ENCODE measurements at places on chromosomes 7 and 10.

DNA sequence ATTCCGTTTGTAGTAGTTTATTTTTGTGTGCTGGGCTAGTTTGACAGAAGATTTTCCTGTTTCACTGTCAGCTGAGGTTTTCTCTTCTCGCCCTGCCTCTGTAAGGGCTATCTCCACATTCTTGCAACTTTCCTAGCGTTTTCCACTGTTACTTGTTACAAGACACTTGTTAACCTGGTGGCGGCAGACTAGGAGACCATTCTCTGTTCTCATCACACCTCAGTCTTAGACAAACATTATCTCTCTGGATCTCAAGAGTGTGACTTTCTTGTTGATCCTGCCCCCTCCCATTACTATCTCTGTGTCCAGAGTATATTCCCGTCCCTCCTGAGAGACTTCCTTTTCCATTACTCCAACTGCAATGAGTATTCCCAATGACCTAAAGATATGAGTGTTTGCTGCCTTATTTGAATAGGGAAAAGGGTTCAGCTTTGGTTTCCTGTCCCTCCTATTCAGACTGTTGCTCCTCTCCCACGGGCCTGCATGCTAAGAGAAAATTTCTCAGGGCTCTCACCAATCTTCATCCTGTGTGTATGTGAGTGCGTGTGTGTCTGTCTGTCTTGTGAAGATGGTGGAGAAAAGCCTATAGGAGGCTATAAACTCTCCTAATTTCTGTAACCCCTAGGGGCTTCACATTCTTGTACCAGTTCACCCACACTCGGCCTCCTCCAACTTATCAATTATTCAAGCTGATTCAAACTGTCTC lies 722.4 kb upstream of the POT1 start:
- no peak for DNase-seq

DNA sequence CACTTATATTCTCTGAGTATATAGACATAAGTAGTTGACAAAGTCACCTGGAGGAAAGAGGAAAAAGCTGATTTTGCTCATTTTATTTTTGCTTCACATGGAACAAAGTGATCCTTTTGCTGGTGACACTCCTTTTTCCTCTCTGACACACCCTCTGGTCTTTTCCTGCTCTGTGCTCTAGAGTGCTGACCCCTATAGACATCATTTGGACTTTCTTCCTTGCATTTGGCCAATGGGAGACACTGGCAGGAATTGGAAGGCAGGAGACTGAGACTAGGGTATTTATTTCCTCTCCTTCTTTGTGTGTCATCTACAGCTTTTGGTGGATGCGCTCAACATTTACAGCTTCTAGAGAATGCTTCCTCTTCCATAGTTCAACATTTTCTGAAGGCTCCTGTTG lies 1078.1 kb downstream of the SORCS1 start:
- no peak for DNase-seq

GRCh38 chr7:55081068-55081467 lies 62.3 kb downstream of the EGFR start:
- no peak for DNase-seq

DNA sequence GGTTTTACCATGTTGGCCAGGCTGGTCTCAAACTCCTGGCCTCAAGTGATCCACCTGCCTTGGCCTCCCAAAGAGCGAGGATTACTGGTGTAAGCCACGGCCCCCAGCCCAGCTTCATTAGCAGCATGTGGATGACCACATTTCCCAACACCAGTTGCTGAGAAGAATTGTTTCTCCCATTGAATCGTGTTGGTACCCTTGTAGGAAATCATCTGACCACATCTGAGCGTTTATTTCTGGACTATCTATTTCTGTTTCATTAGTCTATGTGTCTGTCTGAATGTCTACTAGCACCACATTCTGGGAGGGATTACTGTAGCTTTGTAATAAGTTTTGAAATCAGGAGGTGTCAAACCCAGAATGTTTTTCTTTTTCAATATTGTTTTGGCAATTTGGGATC lies 89.6 kb downstream of the LCOR start:
- no peak for DNase-seq

DNA sequence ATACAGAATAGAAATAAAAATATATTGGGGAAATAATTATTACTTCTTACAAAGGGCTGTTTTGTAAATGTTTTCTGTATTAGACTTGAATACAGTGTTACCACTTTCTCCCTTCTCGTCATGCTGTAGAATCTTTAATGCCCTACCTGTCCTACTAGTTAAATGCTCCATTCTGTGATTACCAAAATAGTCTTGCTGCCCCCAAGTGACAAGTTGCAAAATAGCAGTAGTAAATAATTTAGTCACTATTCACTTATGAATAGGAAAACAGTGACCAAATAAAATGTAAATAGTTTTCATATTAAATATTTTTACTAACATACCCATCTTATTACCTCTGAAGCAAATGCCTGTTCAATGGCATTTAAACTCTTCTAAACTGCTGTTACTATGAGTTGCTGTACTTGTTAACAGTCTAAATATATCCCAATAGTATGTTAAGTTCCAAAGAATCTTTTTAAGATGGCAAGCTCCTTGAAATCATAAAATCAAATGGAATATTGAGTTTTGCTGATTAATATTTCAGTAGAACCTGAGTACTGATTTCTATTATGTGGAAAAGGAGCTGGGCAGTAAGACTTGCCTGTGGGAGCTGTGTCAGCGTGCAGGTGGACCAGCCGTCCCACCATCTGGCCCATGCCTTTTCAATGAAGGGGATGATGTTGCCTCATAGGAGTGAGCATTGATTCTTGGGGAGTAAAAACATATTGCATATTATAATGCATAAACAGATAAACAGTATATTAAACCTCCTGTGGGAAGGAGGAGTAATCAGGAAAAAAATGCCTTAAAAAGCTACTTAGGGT lies 18.1 kb upstream of the OIT3 start:
- DNase-seq = no peak

DNA sequence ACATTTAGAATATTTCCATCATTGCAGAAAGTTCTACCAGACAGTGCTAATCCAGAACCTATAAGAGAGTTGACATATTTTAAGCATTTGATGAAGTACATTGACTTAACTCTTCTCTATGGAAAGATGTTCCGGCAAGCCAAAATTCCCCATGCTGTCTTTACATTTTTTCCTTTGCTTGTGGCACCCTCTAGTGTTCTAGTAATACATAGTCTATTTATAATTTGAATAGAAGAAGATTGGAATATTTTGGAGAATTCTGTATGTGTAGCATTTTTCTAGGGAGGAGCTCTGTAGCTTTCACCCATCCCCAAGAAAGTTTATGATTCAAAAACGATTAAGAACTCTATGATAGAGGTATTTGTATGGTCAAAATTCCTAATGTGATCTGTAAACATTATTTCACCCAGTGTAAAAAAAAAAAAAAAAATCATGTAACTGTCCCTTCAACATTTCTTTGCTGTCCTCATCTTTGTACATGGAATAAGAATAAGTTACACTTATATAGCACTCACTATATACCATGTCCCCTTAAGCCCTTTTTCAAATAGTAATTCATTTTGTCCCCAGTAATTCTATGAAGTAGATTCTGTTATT lies 33.2 kb downstream of the NRF1 start:
- no peak for DNase-seq

All from anterior cingulate cortex (tissue), 58 donors.